ENCODE measurements at places on chromosomes 4 and X.
A peak's percentile ranks its signal among the peaks of the same experiment; 100 is the strongest.

DNA sequence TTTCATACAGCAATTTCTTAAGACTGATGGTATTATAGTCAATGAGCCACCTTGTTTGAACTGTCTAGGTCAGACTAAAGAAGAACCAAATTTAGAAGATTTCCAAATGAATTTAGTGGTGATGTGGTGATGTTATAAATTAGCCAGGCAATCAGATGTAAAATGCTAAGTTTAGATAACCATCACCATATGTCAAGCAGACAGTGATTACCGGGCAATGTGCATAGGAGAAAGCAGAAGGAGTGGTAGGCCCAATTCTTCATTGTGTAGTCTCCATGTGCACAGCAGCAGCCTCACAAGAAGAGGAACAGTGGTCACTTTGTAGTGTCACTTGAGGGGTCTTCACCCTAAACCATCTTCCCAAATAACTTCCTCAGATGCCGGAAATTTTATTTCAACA, 198.8 kb downstream of the ANTXR2 start:
- no peaks in the 10 kb centered on the region for H3K4me1 ChIP-seq
- H3K4me3 ChIP-seq: no peak overlapping the region
- no peak for DNase-seq
- peak overlapping the region; percentile 24 for H3K27ac ChIP-seq

DNA sequence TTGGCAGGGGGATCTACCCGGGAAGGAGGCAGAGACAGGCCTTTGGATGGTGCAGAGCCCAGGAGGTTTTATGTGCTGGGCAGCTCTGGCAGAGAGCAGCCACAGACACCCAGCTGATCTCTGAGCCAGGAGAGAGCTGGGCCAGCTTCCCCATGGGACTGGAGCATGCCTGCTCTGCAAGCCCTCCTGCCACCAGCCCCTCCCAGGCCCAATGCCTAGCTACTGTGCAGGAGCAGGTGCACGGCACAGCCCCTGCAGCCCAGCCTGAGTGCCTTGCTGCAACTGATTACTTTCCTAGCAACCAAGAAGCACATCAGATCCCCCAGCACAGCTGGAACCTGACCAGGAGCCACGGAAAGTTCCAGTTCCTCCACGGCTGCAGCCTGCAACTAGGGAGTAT, 57.8 kb upstream of the BEND2 start:
- no peaks in the 10 kb centered on the region for H3K36me3 ChIP-seq
- H3K4me3 ChIP-seq: no peak overlapping the region
- no peaks in the 10 kb centered on the region for H3K27me3 ChIP-seq

DNA sequence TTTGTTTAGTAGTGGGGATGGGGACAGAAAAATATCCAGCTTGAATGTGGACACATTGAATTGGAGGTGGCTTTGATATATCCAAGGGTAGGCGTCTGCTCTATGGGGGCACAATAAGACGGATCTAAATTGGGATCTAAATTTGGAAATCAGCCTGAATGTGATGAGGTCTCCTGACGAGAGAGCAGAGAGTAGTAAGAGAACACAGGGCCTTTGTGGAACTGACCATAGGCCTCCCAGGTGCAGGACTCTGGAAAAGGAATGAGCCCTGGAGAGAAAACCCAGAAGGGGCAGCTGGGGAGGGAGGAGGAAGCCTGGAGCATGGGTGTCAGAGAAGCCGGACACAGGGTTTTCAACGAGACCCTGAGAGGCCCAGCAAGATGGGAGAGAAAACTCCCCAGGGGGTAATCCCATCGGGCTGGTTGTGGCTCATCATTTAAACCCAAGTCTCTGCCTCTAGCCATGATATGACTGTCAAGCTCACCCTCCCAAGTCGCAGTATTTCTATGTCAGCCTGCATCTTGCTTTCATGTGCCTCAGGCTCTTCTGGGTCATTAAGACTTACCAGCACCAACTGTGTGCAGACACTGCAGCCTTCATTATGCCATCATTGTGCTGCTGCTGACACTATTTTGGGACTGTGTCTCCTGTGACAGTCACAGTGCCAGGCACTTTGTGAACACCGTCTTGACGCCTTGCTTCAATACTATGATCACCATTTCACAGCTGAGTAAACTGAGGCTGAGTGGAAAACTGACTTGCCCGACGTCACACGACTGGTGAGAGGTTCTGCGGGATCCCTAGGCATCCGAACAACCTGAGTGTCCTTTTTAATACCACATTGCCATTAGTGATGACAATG, 57.1 kb downstream of the ANAPC4 start:
- H3K4me1 ChIP-seq: no peaks in the 10 kb centered on the region
- H3K4me3 ChIP-seq: no peak overlapping the region
- no peaks in the 10 kb centered on the region for H3K27me3 ChIP-seq
- peak; percentile 54 for DNase-seq
- H3K27ac ChIP-seq: no peak overlapping the region

DNA sequence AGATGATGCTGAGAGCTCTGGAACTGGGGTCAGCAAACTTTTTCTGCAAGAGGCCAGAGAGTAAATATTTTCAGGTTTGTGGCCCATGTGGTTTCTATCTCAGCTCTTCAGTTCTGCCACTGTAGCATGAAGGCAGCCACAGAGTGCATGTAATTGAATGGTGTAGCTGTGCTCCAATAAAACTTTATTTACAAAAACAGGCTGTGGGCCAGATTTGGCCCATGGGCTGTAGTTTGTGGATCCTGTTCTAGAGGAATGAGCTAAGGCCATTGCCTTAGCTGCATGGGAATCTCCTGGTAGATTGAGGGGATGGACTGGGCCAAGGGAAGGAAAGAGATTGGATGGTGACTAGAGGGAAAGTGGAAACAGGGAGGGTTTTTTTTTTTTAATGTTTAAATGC, 36.8 kb downstream of the CLCN4 start:
- DNase-seq: no peak
- no peak overlapping the region for H3K4me3 ChIP-seq
- H3K36me3 ChIP-seq: no peaks in the 10 kb centered on the region
- no peak overlapping the region for H3K27ac ChIP-seq

- DNase-seq: peak; percentile 42
- no peaks in the 10 kb centered on the region for H3K27me3 ChIP-seq
- no peaks in the 10 kb centered on the region for H3K36me3 ChIP-seq
- peaks cover 24% of the 10 kb centered on the region for H3K4me1 ChIP-seq
Observed at GRCh38 chr4:186025408-186025690, 43.6 kb upstream of the TLR3 start.

DNA sequence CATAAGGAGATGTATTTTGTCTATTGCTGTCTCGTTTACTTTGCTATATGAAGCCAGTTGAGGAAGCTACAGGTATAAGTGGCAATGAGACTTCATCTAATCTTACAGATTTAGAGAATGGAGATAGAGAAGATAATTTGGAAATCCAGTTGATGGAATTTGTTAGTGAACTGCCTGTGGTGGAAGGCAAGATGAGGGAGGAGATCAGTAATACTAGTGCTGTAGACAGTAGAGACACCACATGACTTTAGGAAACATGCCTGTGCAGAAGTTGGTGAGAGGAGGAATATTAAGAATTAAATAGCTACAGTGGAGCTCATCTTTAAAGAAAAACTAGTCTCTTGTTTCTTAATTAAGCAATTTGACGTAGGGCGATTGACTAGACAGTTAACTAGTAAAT, 51.3 kb downstream of the RBPJ start:
- no peak for DNase-seq
- no peaks in the 10 kb centered on the region for H3K27me3 ChIP-seq
- no peak overlapping the region for H3K4me3 ChIP-seq
- no peak overlapping the region for H3K27ac ChIP-seq

DNA sequence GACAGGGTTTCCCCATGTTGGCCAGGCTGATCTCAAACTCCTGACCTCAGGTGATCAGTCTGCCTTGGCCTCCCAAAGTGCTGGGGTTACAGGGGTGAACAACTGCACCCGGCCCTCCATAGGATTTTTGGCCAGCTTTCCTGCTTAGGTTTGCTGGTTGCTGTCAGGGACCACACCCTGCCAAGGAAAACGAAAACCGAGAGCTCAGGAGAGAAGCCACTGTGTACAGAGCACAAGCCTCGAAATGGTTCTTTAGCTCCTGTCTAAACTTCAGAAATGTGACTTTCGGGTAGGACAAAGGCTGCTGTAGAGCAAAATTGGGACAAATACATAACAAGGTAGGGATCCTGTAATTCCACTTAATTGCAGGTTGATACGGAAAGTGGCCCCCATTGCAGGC, 146.3 kb upstream of the ATP6AP2 start:
- no peak overlapping the region for H3K4me3 ChIP-seq
- no peaks in the 10 kb centered on the region for H3K36me3 ChIP-seq
- no peaks in the 10 kb centered on the region for H3K4me1 ChIP-seq

GRCh38 chrX:153454901-153455550, 9.2 kb upstream of the TREX2 start:
- H3K4me1 ChIP-seq: no peaks in the 10 kb centered on the region
- no peaks in the 10 kb centered on the region for H3K27me3 ChIP-seq
- no peak overlapping the region for H3K27ac ChIP-seq

DNA sequence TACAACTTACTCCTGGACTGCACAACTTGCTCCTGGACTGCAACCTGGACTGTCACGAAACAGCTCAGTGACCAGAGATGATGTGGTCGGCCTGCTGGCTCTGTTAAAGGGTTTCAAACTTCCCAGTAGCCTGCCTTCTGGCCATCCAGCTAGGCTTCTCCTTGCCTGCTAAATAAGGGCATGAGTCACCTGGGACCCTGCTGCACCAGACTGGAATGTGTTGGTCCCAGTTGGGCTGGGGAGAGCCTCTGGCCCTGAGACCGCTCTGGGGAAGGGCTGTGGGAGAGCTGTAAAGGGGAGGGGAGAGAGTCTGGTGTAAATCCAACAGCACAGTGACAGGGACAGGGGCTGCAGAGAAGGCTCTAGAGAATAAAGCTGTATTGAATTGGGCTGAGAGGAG, 165.8 kb downstream of the VSIG4 start:
- H3K4me1 ChIP-seq: no peaks in the 10 kb centered on the region
- H3K4me3 ChIP-seq: no peak overlapping the region
- no peak overlapping the region for H3K27ac ChIP-seq

GRCh38 chrX:10326578-10326977, 169.8 kb downstream of the CLCN4 start:
- no peak overlapping the region for H3K4me3 ChIP-seq
- no peaks in the 10 kb centered on the region for H3K36me3 ChIP-seq
- no peaks in the 10 kb centered on the region for H3K27me3 ChIP-seq

GRCh38 chrX:115650916-115651315, 89.9 kb downstream of the PLS3 start:
- peaks cover 11% of the 10 kb centered on the region for H3K36me3 ChIP-seq
- no peaks in the 10 kb centered on the region for H3K27me3 ChIP-seq
- no peaks in the 10 kb centered on the region for H3K4me1 ChIP-seq
- no peak overlapping the region for H3K4me3 ChIP-seq
- DNase-seq: no peak

DNA sequence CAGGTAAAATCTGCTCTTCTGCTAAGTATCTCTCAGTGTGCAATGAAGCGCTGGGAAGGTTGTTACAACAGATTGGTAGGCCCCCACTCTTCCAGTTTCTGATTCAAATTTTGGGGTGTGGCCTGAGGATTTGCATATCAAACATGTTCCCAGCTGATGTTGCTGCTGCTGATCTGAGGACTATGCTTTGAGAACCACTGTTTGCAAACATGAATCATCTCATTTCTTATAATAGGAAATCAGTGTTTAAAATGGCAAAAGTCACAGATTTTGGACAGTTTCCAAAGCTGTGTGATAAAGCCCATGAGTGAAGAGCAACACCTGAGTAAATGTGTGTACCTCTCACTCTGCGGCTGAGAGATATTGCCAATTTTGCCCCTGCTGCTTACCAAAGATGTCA, 36.2 kb upstream of the NDNF start:
- H3K27ac ChIP-seq: no peak overlapping the region
- H3K4me1 ChIP-seq: no peaks in the 10 kb centered on the region
- H3K36me3 ChIP-seq: no peaks in the 10 kb centered on the region
- DNase-seq: no peak

- H3K36me3 ChIP-seq: no peaks in the 10 kb centered on the region
- H3K27ac ChIP-seq: no peak overlapping the region
- no peaks in the 10 kb centered on the region for H3K27me3 ChIP-seq
- no peak overlapping the region for H3K4me3 ChIP-seq
Observed at GRCh38 chrX:154797006-154797405, 8.3 kb downstream of the MPP1 start.

DNA sequence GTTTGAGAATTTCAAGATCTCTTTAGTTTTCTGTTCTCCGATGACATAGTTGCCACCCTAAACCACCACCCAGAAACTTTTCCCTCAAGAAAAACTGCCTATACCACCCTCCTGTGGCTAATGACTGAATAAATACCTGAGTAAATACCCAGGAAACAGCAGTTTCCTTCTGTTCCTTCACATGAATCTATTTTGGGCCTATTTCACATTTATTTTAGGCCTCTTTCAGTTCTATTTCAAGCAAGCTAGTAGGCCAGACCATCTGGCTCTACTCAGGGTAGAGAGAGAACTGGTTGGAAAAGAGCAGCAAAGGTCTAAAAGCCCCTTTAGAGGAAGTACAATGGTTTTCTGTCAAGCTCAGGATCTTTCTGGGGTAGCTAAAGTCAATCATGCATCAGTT, 23.4 kb downstream of the ARHGEF9 start:
- H3K27me3 ChIP-seq: no peaks in the 10 kb centered on the region
- H3K27ac ChIP-seq: no peak overlapping the region
- DNase-seq: no peak

- no peak overlapping the region for H3K27ac ChIP-seq
- no peak overlapping the region for H3K4me3 ChIP-seq
- no peaks in the 10 kb centered on the region for H3K36me3 ChIP-seq
- H3K27me3 ChIP-seq: no peaks in the 10 kb centered on the region
- no peak for DNase-seq
Observed at GRCh38 chrX:29699239-29699638, 516.1 kb upstream of the MAGEB2 start.

- H3K27me3 ChIP-seq: no peaks in the 10 kb centered on the region
- DNase-seq: no peak
- no peak overlapping the region for H3K4me3 ChIP-seq
- H3K27ac ChIP-seq: no peak overlapping the region
- peaks cover 15% of the 10 kb centered on the region for H3K4me1 ChIP-seq
Observed at GRCh38 chr4:159401791-159402380, 299.0 kb downstream of the RAPGEF2 start.

DNA sequence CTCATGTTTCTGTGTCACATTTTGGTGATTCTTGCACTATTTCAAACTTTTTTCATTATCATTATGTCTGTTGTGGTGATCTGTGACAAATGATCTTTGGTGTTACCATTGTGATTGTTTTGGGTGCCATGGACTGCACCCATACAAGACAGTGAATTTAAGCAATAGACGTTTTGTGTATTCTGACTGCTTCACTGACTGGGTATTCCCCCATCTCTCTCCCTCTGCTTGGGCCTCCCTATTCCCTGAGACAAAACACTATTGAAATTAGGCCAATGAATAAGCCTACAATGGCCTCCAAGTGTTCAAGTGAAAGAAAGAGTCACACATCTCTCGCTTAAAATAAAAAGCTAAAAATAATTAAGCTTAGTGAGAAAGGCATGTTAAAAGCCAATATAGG, 60.2 kb downstream of the BANK1 start:
- H3K27me3 ChIP-seq: no peaks in the 10 kb centered on the region
- H3K4me3 ChIP-seq: no peak overlapping the region
- no peak for DNase-seq
- H3K36me3 ChIP-seq: no peaks in the 10 kb centered on the region

DNA sequence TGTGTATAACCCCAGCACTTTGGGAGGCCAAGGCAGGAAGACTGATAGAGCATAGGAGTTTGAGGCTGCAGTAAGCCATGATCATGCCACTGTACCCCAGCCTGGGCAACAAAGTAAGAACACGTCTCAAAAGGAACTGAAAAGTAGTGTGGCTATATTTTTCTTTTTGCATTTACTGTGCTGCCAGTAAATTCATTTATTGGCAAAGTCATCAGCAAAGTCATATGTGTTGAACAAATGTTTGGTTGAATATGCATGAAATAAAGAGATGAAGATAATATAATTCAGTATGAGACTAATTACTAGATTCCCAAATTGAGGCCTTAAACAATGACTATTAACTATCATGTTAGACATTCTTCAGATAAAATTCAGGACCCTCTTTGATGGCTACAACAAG, 829.1 kb downstream of the PCDH7 start:
- H3K27ac ChIP-seq: no peak overlapping the region
- no peak for DNase-seq
- peaks cover 8% of the 10 kb centered on the region for H3K4me1 ChIP-seq
- H3K4me3 ChIP-seq: no peak overlapping the region
- H3K36me3 ChIP-seq: no peaks in the 10 kb centered on the region

All from vagina (tissue), 2 donors.